ENCODE measurements at places on chromosomes 12 and 14.

DNA sequence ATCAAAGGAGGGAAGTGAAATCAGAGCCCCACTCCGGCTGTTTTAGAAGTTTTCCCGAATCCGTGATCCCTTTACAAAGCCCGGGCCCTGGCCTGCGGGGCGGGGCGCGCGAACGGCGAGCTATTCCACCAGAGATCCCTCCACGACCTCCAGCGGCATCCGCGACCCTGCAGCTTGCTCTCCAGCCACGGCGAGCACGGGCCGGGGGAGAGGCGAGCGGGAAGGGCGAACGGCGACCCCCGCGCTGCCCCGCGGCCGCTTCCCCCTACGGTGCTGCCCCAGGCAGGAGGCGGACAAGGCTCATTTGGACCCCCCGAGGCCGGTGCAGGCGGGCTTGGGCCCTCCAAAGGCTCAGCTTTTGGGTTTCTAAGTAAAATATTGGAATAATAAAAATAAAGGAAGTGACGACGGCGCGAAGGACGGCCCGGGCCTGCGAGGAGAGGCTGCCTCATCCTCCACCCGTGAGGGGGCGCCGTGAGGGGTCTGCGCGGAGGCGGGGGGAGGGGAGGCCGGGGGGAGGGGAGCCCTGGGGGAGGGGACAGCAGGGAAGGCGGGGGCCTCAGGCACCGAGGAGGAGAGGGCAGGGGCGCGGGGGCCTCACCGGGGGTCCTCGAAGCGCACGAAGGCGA lies 613 bp downstream of the SRSF9 start:
- no peak for DNase-seq

- DNase-seq = no peak
These were observed 15.2 kb downstream of the HEATR5A start for GRCh38 chr14:31405106-31405505.

- DNase-seq = no peak
These were observed 26.3 kb downstream of the SLC15A4 start for GRCh38 chr12:128797119-128798118.

DNA sequence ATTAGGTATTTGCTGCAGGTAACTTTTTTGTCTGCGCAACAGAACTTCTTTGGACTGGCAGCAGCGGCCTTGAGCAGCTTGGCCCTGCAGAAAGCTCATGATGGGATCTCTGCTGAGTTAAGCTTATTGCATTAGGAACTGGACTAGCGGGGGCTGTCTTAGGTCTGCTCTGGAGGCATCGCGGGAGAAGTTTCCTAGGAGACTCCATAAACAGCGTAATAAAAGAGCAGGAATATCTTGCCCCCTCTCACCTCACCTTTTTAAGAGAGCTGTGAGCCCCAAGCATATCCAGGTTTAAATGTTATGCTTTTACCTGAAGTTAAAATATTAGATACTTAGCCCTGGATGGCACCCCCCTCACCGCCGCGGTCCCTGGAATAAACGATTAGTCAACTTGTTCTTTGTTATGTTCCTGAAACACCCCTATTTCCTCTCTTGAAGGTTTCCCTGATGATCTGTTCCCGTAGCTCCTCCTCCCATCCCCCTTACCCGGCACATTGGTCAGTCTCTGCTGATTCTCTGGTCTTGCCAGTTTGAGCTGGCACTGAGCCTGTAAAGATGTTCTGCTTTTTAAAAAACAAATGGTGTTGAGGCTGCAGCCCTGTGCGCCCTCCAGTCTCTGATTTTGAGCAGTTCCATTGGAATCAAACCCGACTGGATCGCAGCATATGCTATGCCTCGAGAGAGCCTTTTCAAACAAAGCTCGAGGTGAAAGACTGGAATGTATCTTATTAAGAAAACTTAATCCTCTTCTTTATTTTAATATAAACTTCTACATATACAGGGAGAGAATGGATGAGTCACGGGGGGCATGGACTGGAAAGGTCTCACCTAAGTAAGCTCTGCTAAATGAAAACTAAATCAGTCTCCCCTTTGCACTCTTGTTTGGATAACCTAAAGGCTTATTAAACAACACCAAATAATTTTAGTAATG lies 1.9 kb downstream of the MLXIP start:
- DNase-seq = peak; percentile 65

DNA sequence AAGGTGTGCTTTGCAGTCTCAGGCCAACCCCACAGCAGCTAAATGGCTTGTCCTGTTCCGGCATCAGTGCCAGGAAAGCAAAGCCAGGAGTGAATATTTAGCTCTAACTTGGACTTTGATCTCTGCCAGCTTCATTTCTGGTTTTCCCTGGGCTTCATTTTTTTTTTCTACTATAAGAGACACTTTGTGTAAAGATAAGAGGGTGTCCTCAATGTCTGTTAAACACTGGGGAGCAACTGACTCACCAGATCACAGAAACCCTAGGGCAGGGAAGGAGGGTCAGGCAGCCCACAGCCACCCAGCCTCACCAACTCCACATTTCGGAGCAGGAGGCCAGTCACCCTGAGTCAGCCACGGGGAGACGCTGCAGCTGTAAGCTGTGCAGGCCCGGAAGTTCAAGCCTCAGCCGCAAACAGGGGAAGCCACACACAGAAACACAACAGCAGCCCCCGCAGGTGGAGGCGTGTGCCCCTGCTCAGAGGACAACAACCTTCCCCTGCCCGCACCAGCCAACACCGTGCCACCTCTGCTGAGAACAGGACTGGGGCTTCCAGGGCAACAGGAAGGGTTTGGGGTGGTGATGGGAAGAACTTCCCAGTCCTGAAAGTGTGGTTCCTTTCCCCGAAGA lies 6.3 kb downstream of the TNFRSF1A start:
- peak; percentile 62 for DNase-seq

- no peak for DNase-seq
These were observed 49.6 kb upstream of the HECTD1 start for GRCh38 chr14:31257244-31257553.

GRCh38 chr12:21725731-21726130 lies 48.8 kb downstream of the KCNJ8 start:
- DNase-seq = no peak

GRCh38 chr12:79643821-79644220 lies 46.9 kb downstream of the PAWR start:
- DNase-seq = no peak
